Activated naive CD4-positive, alpha-beta T cell (primary cell): ENCODE measurements at places on chromosomes 2 and 18.

DNA sequence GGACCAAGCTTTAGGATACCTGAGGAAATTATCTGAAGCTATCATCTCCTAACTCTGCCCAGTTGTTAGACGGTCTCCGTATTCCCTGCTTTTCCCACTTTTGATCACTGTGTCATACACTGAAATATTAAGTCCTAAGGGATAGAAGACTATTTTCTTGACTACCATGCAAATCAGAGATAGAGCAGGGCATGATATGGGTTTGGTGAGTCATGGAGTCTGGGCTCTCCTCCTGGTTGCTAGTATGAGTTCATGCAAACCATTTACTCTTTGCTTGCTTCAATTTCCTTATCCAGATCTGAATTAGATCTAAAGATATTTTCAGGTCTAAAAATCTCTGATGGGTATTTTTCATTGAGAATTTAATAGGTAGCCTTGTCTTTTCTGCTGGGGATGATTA is 55.0 kb downstream of the EHBP1 start:
- DNase-seq, result no peak

- DNase-seq, result peak; percentile 25
These were observed 500 bp downstream of the CCNYL1 start for GRCh38 chr2:207711750-207712530.

DNA sequence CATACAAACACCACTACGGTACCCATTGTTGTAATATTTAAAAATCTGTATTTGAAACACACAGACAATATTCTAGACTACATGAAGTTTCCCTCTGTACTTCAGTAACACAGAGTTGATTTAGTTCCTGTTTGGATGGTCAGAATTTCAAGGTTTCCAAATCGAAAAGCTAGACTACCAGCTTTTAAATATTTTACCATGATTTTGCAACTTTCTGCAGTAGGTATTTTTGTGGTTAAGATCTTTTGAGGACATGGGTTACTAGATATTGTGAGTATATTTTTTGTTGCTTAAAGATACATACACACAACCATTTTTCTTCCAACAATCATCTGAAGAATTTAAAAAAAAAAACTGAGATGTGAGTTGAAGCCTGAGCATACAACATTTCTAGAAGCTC is 10.9 kb downstream of the SERPINB5 start:
- no peak for DNase-seq

GRCh38 chr2:144512891-144513351 is 7.0 kb downstream of the ZEB2 start:
- no peak for DNase-seq

- DNase-seq, result no peak
These were observed 199.4 kb downstream of the LRRTM1 start for GRCh38 chr2:80105015-80105640.

DNA sequence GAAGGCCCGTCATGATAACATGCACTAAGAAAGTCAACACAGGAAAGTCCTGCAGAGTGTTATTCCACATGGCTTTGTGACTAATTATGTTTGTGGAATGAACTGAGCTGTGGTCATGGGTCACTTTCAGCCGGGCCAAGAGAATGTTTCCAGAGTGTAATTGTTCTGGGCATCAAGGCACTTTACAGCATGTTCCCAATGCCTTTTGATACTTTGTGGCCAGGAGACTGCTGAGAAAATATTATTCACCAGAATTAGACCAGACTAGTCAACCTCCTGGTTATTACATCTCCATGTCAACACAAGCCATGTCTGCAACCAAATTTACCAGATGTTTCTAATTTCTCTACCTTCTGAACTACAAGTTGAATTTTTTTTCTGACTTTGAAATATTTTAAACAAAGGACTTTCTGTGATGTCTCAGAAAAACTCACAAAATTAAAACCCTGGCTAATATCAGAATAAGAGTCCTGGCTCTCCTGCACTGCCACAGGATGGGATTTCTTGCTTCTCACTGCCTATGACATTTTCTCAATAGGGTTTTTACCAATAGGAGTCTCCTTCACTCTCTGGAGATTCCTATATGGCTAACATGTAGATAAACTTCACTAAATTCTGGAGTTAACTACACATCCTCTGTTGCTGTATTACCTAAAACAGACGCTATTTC is 90.6 kb upstream of the WDR75 start:
- no peak for DNase-seq

DNA sequence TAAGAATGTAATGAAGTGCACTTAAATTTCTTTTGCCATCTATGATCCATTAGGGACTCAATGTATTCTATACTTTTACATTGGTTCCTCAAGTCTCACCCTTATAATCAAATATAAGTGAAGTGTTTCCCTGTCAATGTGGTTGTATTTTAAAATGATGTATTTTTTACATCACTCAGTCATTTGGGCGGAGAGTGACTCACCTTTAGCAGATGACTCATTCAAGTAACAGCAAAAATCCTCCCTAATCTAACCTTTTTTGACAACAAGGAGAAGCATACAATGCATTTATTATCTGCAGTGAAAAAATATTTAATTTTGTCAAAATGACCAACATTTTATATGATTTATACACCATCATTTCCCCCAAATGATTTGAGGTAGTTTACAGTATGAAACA is 94.4 kb downstream of the FANCL start:
- DNase-seq, result no peak

DNA sequence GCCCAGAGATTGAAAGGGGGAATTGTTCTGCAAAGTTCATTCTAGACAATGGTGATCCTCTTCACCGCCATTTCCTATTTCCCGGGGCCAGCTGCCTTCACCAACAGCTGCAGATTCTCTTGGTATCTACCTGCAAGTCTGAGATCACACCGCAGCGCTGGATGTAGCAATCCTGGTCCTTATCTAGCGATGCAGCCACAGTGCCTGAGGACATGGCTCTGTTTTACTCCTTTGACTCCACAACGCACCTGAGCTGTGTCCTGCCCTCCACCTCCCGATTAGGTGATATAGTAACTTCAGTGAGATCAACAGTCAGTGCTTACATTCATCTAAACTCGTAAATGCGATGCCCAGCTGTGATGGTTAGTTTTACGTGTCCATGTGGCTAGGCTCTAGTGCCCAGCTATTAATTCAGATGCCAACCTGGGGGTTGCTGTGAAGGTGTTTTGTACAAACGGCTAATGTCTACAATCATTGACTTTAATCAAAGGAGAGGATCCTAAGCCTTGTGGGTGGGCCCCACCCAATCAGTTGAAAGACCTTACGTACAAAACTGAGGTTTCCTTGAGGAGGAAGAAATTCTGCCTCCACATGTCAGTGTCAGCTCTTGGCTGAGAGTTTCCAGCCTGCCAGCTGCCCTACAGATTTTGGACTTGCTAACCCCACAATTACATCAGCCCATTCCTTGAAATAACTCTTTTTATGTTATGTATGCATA is 189.8 kb downstream of the SH3BP4 start:
- DNase-seq, result no peak

GRCh38 chr2:201128033-201128432 is 12.1 kb downstream of the CFLAR start:
- no peak for DNase-seq

DNA sequence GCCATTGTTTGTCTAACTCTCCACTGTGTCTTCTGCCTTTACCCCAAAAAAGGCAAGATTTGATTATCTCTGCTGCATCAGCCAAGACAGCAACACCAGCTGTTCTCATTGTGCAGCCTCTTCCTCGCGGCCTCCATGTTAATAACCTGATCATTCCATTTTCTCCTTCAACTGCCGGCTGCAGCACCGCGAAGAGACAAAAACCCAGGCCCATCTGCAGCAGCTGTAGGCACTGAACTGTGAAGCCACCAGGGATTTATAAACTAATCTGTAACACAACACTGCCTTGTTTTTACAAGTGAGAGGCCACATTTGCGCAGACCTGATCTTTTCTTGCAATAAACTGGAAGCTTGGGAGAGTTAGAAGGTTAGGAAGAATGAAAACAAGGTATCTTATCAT is 147.8 kb downstream of the SATB2 start:
- DNase-seq, result no peak

DNA sequence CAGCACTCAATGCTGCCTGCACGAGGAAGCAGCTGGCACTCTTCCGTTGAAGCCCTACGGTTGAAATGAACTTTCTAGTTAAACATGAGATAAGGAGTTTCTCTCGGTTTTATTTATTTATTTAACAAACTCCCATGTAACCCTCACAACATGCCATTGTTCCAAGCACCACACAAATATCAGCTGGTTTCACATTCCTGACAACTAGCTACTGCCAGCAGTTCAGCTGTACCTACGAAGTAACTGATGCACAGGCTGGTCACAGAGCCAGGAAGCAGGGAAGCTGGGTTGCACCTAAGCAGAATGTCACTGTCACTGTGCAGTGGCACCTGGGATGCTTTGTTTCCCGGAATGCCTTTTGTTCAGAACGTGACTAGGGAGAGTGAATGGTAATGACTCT is 18.1 kb downstream of the TIMM21 start:
- DNase-seq, result no peak

DNA sequence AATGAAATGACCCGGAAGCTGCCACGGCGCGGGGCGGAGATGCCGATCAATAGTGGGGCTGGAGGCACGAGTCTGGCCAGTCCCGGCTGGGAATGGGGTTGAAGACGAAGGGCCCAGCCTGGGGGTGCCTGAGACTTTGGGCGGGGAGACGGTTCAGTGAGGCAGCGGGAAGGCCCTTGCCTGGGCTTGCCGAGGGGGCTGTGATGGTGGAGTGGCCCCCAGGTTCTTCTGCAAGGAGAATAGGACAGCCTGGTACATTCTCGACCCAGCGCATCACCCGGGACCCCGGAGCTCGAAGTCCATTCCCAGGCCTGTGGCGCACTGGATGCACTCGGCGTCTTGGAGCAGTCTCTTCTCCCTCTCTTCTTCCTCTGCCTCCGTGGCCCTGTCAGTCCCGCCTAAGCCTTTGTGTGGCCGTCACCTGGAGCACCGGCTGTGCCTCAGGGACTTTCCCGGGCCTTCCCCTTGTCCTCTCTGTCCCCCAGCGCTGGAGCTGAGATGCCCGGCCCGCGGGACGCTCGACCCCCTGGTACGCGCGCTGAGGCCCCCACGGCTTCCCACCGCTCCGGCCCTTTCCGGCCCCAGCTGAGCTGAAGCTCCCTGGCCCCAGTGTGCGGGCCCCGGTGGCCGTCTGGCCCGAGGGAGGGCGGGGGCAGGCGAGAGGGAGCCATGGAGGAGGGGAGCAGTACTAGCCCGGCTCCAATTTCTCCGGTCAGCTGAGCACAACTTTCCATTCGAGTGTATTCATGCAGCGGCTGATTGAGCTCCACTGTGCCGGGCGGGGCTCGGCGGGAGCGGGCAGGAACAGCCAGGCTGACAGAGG is 8.0 kb downstream of the SIX3 start:
- DNase-seq, result no peak

- no peak for DNase-seq
These were observed 41.5 kb downstream of the TGFA start for GRCh38 chr2:70511971-70512729.

DNA sequence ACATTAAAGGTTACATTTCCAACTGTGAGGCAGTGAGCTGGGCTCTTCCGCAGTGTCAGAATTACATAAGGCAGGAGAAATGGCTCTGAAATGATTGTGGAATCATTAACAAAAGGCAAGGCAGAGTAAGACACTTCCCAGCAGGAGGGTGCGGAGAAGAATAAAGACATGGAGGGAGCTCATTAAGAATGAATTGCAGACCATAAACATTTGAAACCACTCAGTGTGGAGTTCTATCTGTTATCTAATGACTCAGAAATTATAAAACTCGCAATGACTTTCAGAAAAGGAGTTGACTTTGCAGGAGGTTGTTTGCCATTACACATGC is 77.0 kb downstream of the SMIM21 start:
- no peak for DNase-seq

DNA sequence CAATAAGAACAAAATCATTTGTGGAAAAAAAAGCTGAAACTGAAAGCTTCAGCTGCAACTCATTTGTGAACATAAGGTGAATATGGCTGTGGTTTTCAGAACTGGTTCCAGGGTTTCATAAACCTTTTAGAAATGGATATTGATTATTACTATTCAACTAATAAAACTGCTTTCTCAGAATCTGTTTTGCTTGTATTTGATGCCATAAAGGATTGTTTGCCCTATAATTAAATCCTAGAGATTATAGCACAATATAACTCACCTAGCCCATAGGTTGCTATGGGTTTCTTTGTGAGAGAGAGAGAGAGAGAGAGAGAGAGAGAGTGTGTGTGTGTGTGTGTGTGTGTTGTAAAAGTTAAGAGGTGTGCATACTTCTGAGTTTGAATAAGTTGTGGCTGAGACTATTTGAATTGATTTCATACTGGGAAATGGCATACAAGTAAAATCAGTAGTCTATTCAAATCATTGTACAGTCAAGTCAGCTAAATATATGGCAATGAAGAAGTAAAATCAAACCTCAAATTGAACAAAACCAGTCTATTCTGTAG is 339.2 kb downstream of the ARHGAP15 start:
- DNase-seq, result no peak

DNA sequence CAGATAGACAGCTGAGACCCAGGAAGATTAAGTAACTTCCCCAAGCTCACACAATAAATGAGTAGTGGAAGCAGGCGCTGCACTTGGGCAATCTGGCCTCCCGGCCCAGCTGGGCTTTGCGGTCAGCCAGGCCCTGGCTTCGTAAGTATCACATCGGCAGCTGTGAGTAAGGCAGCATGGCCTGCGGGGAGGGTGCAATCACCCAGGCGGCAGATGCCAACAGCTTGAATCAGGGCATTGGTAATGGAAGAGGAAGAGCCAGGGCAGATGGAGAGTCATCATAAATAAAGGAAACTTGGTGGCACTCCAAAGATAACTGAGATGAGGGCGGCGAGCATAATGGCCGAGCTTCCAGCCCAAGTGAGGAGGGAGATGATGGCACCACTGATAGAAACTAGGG is 217.9 kb upstream of the PID1 start:
- no peak for DNase-seq

DNA sequence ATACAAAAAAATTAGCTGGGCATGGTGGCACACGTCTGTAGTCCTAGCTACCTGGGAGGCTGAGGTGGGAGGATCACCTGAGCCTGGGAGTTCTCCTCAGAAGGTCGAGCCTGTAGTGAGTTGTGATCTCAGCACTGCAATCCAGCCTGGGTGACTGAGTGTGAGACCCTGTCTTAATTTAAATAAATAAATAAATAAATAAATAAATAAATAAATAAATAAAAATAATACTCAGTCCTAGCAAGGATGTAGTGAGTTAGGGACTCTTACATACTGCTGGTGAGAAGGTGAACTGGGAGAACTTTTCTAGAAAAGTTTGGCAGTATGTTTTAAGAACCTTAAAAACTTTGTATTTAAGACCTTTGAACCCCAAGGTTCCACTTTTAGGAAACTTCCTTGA is 230.0 kb downstream of the CLIP4 start:
- no peak for DNase-seq
